Left ventricle myocardium superior (tissue), 1 donor: ENCODE measurements at places on chromosomes 1 and 21. TPM values are rescaled to one million over a fixed set of nuclear protein-coding genes. Genes with fewer than 3 reads are reported as not detected.
A peak's percentile ranks its signal among the peaks of the same experiment; 100 is the strongest.

ACOT11 gene
- 48.9 TPM for total RNA-seq

FCGR1A gene
- 1.1 TPM for total RNA-seq

OLFML3 gene
- total RNA-seq = 10.8 TPM

RHOC gene
- total RNA-seq = 96.0 TPM

KCNQ4 gene
- total RNA-seq = 1.9 TPM

- no peak for DNase-seq
These were observed 20.7 kb downstream of the TNFRSF8 start for GRCh38 chr1:12083766-12084165.

GRCh38 chr1:160131803-160132565 is 16.4 kb downstream of the ATP1A2 start:
- peak; percentile 75 for DNase-seq

GRCh38 chr1:191140038-191140437 is 662.4 kb upstream of the BRINP3 start:
- DNase-seq = no peak

DNA sequence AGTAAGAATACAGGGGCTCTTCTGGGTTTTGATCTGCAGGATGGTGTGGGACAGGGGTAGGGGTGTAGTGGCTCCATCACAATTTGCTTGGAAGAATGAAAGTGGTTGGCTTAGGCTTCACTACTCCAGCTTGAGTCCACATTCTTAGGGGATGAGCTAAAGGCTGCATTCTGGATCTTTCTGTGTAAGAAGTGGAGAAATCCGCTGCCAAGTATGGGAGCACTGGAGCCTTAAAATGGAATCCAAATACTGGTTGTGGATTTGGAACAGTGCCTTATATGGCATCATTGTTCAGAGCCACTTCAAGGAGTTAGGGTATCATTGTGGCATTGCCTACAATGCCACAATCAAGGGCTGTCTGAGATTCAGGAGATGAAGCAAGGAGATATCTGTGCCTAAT is 187.1 kb downstream of the LMO4 start:
- no peak for DNase-seq

- no peak for DNase-seq
These were observed 12.4 kb downstream of the MPZL1 start for GRCh38 chr1:167734227-167734626.

DNA sequence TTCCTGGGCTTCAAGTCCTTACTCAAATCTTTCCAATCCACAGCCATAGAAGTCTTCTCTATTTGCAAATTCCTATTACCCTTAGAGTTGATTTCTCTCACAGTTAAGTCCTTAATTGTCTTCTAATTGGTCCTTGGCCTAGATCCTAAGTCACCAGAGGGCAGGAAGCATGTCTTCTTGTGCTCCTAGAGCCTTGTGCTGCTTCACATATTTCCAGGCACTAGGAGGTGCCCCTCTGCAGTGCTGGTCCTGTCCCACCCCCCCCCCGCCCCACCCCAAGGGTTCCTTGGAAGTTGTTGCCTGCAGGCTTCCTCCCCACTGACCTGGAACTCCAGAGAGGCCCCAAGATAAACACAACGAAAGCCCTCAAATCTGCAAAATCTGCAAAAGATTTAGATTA is 28.1 kb upstream of the TARBP1 start:
- no peak for DNase-seq
